Iris pigment epithelial cell (primary cell): ENCODE measurements at places on chromosomes 5 and 9.
A peak's percentile ranks its signal among the peaks of the same experiment; 100 is the strongest.

GRCh38 chr9:114404531-114404930 is 16.7 kb upstream of the AKNA start:
- no peak for DNase-seq

DNA sequence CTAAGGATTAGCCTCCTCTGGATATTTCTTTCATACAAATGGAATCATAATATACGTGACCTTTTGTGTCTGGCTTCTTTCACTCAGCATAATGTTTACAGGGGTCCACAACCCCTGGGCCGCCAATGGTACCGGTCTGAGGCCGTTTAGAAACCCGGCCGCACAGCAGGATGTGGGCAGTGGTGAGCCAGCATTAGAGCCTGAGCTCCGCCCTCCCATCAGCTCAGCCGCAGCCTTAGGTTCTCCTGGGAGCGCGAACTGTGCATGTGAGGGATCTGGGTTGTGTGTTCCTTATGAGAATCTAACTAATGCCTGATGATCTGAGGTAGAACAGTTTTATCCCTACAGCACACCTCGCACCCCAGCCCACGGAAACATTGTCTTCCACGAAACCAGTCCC is 229.7 kb downstream of the ICE1 start:
- no peak for DNase-seq

DNA sequence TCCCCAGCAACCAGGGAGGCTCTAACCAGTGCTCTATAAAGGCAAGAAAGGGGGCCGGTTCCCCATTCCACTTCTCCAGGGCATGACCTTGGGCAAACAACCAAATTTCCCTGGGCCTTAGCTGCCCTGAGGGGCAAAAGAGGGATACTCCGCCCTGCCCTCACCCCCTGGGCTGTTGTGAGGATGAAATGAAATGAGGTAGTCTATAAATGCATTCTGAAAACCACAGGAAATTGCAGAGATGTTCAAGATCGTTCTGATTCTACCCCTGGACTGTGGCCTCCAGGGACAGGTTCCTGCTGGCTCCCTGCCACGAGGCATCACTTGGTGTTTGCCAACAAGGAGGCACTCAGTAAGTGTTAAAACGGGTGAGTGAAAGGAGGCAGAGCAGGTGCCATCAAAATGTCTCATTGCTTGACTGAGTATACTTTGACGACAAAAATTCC is 5.7 kb downstream of the RAPGEF1 start:
- DNase-seq, result peak; percentile 38

DNA sequence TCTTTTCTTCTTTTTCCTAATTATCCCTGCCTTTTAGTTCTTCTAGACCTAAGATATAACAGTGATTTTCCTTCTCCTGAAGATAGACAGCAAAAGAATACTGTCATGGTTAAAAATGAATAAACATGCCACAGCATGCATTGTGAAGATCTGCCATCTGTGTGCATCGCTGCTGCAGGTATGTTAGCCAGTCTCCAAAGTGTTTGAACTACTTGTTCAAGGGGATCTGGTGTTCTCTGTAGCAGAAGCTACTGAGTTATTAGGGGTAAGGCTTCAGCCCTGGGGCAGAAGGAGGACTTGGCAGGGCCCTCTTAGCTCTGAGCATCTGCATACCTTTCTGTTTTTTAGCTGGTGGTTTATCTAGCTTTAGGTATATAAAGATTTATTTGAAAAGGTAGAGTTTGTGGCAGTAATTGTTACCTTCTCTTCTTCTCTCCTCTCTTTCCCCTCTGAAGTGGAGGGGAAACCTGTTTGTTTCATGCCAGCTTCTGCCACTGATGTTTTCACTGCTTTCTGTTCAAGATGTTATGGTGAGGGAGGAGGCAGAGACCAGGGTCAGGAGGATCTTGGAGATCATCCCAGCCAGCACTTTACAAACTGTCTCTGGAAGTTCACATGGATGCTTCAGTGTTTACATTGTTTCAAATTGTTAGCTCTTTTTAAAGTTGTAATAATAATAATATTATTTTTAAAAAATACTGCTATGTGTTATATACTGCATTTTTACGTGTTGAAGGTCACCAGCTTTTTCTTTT is 25.2 kb downstream of the GALNT10 start:
- DNase-seq, result no peak

DNA sequence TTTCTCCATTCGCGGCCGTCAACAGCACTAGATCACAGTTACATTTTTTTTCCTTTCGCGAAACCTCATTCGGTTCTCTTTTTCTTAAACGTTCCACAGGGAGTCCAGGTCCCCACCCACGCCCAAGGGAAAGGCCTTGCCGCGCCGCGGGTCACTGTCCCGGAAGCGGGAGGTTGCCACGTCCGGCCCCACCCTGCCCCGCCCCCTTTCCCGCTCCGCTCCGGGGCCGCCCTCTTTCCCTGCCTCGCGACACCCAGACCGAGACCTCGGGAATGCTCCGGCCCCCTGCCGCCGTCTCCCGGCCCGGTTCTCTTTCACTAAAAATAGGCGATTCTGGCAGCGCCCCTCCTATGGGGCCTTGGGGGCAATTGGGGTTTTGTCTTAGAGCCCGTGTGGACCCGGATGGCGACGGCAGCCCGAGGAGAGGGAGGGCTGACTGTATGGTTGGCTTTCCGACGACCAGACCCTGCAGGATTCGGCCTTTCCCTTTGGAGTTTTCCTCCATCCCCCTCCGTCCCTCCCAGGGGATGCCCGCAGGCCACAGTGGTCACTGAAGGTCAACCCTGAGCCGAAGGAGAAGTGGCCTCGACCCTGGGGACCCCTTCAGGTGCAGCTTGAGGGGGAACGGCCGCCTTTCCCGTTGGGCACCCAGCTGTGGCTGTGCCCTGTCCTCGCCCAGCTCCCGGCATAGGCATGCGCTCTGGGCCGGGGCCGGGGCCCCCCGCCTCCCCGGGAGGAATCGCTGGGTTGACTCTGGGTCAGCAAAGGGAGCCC is 2.8 kb upstream of the RACK1 start:
- peak; percentile 81 for DNase-seq

DNA sequence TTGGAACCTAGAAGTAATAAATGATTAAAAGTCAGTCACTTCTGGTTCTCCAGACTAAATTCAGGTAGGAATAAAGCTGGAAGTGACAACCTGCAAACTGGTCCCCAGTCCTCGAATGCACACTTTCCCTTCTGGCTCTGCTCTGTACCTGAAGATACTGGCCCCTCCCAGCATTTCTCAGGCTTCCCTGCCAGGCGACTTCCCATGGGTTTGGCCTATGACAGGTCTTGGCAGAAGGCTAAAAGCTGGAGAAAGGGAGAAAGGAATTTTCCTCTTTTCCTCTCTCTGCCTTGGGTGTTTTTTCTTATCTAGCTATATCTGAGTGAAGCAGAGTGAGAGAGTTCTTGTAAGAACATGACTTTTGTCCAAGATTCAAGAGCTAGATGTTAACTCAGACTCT is 1005.7 kb downstream of the DTWD2 start:
- no peak for DNase-seq

GRCh38 chr5:35365758-35366157 is 135.5 kb upstream of the PRLR start:
- DNase-seq, result no peak

- DNase-seq, result no peak
Measured at GRCh38 chr9:135587658-135588057, 26.1 kb downstream of the PAEP start.

DNA sequence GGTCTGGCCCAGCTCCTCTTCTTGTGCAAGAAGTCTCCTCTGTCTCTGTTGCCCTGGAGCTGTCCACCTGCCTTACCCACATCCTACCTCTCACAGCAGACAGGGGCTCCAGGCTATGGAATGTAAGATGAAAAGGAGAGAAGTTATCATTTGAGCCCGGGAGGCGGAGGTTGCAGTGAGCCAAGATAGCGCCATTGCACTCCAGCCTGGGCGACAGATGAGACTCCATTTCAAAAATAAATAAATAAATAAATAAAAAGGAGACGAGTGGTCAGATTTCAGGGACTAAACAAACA is 37.5 kb upstream of the DENND4C start:
- no peak for DNase-seq

- peak; percentile 39 for DNase-seq
Measured at GRCh38 chr9:113556877-113557593, 93.5 kb downstream of the RGS3 start.

GRCh38 chr5:91114658-91115057 is 268.5 kb downstream of the ARRDC3 start:
- no peak for DNase-seq

DNA sequence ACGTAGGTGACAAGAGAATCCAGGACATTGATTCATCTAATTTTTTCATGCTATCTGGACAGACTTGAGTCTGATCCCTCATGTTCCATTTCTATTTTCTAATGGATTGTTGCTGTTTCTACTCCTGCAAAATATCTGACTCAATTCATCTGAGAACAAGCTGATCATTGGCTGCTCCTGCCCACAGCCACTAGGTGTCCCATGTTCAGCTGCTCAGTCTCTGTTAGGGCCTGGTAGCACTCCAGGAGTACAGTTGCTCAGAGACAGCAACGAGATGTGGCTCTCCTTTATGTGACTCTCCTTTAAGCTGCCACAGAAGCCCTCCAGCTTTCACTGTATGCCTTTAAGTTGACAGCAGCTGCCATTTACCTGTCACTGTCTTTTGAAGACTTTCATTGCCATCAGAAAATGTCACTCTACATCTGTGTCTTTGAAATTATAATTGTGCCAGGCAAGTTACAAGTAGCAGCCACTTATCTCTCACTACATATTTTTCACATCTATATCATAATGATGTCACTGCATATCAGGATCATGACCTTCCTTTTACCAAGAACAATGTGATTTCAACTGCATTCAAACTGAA is 1944.2 kb upstream of the NUDT12 start:
- peak; percentile 40 for DNase-seq

GRCh38 chr9:96027251-96028131 is 152.0 kb downstream of the ERCC6L2 start:
- no peak for DNase-seq

- DNase-seq, result no peak
Measured at GRCh38 chr5:113128082-113128481, 151.5 kb downstream of the DCP2 start.

- DNase-seq, result no peak
Measured at GRCh38 chr5:4220016-4220415, 624.4 kb downstream of the IRX1 start.

DNA sequence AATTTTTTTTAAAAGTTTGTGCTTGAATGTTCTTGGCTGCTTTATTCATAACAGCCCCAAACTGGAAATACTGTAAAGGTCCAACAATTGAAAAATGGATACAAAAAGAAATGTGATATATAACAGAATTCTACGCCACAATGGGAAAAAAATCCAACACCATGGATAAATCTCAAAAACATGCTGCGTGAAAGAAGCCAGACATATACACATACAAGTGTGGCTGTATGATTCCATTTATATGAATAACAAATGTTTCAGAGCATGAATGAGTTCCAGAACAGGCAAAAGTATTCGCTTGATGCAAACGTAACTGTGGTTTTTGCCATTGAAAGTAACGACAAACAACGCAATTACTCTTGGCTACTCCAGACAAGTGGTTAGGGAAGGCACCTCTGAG is 7.2 kb upstream of the SFXN1 start:
- DNase-seq, result no peak

DNA sequence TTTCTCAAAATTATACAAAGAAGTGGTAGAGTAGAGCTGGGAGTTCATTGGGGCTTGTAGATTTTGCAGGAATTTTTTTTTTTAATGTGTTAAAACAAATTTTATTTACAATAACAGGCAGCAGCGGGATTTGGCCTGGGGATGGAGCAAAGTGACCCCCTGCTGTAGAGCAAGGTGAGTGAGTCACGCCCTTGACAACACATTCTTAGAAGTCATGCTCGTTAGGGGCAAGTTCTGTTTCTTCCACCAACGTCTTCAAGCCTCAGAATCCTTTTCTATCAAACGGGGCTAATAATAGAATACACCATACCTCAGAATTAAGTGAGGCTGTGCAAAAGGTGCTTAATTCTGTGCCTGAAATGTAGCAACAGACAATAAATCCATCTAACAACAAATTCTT is 1.1 kb upstream of the ANKDD1B start:
- DNase-seq, result no peak

GRCh38 chr9:93613791-93614190 is 37.4 kb downstream of the PHF2 start:
- DNase-seq, result no peak

DNA sequence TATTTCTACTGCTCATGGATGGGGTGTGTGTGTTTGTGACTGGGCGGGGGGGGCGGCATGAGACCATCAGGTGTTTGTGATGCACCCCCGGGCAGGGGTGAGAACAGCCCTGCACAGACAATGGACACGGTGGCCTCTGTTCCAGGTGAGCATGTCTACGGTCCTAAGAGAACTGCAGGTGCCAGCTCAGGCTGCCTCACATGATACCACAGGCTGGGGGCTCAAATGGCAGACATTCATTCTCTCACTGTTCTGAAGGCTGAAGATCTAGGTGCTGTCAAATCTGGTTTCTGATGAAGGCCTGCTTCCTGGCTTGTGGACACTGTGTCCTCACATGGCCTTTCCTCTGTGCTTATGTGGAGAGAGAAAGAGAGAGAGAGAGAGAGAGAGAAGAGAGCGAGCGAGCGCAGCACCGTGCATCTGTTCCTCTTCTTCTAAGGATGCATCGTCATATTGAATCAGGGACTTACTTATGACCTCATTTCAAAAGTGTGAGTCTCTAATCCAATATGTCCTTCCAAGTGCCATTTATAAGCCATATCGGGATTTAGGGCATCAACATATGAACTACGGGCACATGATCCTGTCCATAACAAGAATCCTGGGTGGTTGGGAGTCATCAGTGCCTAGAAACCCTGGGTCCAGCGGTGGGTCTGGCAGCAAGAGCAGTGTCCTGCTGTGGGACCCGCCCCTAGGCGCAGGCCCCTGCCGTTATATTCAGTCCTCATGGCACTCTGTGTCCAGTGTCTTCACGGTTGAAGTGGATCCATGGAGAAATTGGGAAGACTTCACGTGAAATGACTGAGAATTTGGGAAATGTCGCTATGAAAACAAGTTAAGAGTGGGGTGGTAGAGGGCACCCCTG is 42.5 kb downstream of the NXNL2 start:
- no peak for DNase-seq

- DNase-seq, result no peak
Measured at GRCh38 chr9:86469476-86470250, 115.5 kb upstream of the TUT7 start.

- peak; percentile 3 for DNase-seq
Measured at GRCh38 chr5:141100243-141100805, at the start of gene PCDHB3. Gene PCDHB3, plus strand, starts transcription at chr5:141100473. Its CDS starts 177 bp downstream, at chr5:141100650.

- DNase-seq, result no peak
Measured at GRCh38 chr9:15264918-15265317, 42.1 kb downstream of the TTC39B start.

DNA sequence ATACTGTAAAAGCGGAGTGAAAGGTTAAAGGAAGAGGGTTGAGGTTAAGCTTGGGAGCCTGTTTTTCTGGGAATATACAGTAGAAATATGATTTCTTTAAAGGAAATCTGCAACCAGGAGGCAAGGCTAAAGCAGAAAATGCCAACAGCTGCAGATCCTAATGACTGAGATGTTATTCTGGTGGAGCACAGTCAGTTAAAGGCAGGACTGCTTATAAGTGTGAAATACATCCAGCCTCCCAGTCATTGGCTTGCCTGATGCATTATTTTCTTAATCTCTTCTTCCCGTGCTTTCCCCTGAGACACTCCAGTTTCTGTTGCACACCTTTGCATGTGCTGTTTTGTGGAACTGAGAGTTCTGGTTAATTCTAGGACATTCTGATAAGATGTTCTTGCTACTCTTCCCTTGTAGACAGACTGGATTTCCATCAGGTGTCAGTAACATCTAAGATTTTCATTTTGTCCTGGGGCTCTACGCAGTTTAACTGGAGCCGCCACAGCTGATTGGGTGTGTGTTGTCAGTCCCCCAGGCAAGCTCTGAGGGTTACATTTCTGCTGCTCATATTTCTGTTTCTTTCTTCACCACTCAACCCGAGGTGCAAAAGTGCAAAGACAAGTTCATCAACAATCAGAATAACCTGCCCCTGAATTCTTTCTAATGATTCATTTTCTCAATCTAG is 44.4 kb downstream of the CAST start:
- DNase-seq, result no peak

- no peak for DNase-seq
Measured at GRCh38 chr5:52767766-52768480, 19.8 kb upstream of the ITGA1 start.
